ENCODE measurements at places on chromosomes 6 and 20. TPM values are rescaled to one million over a fixed set of nuclear protein-coding genes. Genes with fewer than 3 reads are reported as not detected.

DNA sequence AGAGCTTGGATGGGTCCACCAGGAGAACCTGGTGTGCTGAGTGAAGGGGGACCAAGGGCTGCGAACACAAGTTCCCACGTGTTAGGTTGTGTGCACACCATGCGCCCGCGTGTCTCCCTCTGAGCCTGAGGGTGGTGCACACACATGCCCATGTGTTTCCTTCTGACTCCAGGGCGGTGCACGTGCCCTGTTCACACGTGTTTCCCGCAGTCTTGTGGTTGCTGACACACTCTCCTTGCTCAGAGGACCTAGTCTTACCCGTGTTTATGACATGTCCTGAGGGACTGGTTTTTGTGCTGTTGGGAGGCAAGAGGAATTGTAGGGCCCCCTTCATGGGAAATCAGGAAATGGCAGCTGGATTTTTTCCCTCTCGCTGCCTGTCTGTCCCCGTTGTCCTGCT lies 36.3 kb upstream of the PCMTD2 start:
- H3K27me3 ChIP-seq, result peaks cover 4% of the 10 kb centered on the region
- no peak overlapping the region for H3K27ac ChIP-seq
- H3K36me3 ChIP-seq, result no peaks in the 10 kb centered on the region
- H3K4me1 ChIP-seq, result peaks cover 5% of the 10 kb centered on the region

ACTL10 gene
- 3.7 TPM for total RNA-seq

DNA sequence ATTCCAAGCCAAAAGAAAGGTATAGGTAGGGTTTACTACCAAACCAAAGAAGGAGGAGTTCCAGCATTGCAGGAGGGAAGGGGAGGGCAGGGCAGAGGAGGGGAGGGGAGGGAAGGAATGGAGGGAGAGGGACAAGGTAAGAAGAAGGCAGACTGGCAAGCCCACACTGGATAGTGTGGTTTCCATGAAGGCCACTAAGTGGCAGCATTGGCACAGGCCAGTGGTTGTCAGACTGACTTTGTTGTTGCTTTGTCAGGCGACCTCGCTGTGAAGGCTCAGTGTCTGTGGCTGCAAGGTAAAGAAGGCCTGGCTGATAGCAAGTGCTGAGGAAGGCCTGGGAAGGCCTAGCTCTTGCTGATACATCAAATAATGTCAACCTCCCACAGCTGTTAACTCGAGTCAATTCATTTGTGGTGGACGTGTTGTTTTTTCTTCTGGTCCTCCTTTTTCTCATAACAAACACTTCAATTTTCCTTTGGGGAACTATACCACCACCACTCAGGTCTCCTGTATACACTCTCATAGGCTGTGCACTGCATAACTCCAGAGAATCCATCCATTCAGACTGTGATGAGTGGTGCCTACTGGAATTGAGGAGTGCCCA lies 7.7 kb upstream of the ZNF334 start:
- peak; percentile 39 for DNase-seq
- no peak overlapping the region for H3K4me3 ChIP-seq
- no peaks in the 10 kb centered on the region for H3K27me3 ChIP-seq
- H3K36me3 ChIP-seq, result no peaks in the 10 kb centered on the region

DNA sequence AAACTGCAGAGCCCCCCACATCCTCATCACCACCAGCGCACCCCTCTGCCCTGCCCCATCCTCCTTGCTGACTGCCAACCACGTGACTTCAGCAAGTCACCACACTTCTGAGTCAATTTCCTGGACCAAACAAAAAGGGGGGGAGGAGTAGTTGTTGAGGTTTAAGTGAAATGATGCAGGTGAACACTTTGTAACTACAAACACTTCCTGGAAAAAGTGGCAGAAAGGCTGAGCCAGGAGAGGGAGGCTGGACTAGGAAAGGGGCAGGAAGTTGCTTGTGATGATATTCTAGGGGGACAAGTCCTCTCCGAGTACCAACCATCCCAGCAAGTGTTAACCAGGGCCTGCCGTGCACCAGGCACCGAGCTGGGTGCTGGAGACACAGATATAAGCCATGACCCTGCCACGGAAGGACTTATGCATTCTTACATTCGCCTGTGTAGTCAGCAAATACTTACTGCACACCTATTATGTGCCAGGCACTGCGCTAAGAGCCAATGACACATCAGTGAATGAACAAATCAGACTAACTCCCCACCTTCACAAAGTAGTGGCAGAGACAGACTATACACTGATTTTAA lies 67.3 kb downstream of the PREX1 start:
- peak overlapping the region; percentile 78 for H3K4me3 ChIP-seq
- no peaks in the 10 kb centered on the region for H3K27me3 ChIP-seq
- H3K27ac ChIP-seq, result peak overlapping the region; percentile 96
- peaks cover 53% of the 10 kb centered on the region for H3K36me3 ChIP-seq
- peak; percentile 75 for DNase-seq

GRCh38 chr20:60010689-60011458 lies 52.7 kb downstream of the CDH26 start:
- H3K27me3 ChIP-seq, result peaks cover 20% of the 10 kb centered on the region
- peaks cover 20% of the 10 kb centered on the region for H3K4me1 ChIP-seq
- H3K27ac ChIP-seq, result peak overlapping the region; percentile 10
- H3K36me3 ChIP-seq, result no peaks in the 10 kb centered on the region

DNA sequence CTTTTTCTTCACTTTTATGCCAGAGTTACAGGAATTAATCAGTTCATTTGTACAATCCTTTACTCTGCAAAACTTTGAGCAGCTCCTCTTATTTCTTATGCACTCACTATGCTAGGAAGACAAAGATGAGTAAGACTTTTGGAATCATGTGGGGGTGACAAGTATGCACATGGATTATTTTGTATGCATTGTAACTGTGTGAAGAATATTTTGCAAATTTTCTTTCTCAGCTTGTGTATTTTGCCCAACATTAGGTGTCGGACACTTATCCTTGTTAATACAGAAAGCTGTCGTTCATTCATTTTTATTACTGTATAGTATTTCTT lies 88.6 kb downstream of the PPP1R14C start:
- H3K36me3 ChIP-seq, result no peaks in the 10 kb centered on the region
- H3K4me1 ChIP-seq, result peaks cover 6% of the 10 kb centered on the region

HLA-B gene
- total RNA-seq, result 3,770 TPM

GRCh38 chr20:50413088-50413500 lies 97.1 kb upstream of the PTPN1 start:
- no peaks in the 10 kb centered on the region for H3K36me3 ChIP-seq
- peaks cover 31% of the 10 kb centered on the region for H3K27me3 ChIP-seq
- H3K4me1 ChIP-seq, result no peaks in the 10 kb centered on the region
- DNase-seq, result no peak

GRCh38 chr6:54877713-54878317 lies 31.2 kb downstream of the FAM83B start:
- no peaks in the 10 kb centered on the region for H3K36me3 ChIP-seq
- no peaks in the 10 kb centered on the region for H3K4me1 ChIP-seq
- H3K27ac ChIP-seq, result no peak overlapping the region
- H3K4me3 ChIP-seq, result no peak overlapping the region
- no peaks in the 10 kb centered on the region for H3K27me3 ChIP-seq
- no peak for DNase-seq

GRCh38 chr6:68677058-68677457 lies 42.0 kb downstream of the ADGRB3 start:
- H3K36me3 ChIP-seq, result no peaks in the 10 kb centered on the region
- no peaks in the 10 kb centered on the region for H3K4me1 ChIP-seq
- no peaks in the 10 kb centered on the region for H3K27me3 ChIP-seq

GRCh38 chr6:169112483-169113320 lies 140.9 kb downstream of the THBS2 start:
- H3K36me3 ChIP-seq, result no peaks in the 10 kb centered on the region
- no peak overlapping the region for H3K27ac ChIP-seq
- H3K4me3 ChIP-seq, result no peak overlapping the region
- H3K27me3 ChIP-seq, result peaks cover 3% of the 10 kb centered on the region

DNA sequence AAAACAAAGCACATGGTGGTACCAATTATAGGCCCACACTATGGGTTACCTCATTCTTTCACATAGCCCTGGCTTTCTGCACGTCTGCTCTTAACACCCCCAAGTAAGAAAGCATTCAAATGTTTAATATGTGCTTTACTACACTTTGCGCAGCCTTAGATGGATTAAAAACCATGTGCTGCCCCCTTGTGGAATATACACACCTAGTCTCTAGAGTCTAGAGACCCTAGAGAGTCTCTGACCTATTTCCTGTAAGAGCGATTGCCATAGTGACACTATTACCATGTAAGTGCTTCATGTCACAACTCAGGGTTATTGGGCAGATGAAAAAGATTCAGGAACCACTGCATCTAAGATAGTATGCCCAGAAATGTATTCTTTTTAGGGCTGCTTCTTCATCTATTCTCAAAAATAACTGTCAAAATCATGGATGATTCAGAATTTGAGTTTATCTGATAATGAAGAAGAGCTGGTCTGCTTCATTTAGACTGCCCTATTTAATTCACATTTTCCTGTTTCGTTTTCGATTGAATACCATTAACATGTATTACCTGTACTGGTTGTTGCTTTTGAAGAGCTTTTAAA lies 186.3 kb downstream of the ADGB start:
- H3K27ac ChIP-seq, result no peak overlapping the region
- H3K27me3 ChIP-seq, result peaks cover 13% of the 10 kb centered on the region
- H3K36me3 ChIP-seq, result no peaks in the 10 kb centered on the region
- H3K4me3 ChIP-seq, result no peak overlapping the region
- H3K4me1 ChIP-seq, result peaks cover 11% of the 10 kb centered on the region
- DNase-seq, result peak; percentile 8

THBD gene
- not detected for total RNA-seq

DNA sequence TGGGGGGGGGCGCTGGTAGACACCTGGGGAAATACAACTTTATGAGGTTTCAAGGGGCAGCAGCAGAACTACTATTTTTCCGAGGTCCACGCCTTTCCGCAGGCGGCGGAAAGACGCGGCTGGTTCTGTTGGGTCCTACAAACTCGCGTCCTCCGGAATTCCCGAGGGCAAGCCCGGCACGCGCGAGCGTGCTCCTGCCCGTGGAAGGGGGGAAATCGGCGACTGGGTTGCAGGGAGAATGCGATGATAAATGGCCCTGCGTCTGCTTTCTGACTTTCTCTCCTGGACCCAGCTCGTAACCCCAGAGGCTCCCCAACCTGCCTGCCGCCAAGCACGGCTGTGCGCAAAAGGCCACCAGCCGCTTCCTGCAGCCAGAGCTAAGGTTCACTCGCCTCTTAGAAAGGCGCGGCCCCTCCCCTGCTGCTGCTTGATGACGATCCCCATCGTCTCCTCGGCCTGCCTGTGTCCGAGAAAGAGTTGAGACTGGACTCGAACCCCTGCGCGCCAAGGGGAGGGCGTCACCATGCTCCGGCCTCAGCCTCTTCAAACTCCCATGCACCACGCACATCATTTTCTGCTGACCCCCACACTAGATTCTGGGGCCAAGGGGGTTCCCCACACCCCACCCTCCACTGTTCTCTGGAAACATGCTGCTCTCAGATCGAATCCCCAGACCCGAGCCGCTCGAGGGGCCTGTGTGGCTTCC lies 6.7 kb downstream of the FOXA2 start:
- H3K27me3 ChIP-seq, result peaks cover 68% of the 10 kb centered on the region
- H3K4me3 ChIP-seq, result no peak overlapping the region
- H3K4me1 ChIP-seq, result no peaks in the 10 kb centered on the region
- DNase-seq, result no peak
- no peak overlapping the region for H3K27ac ChIP-seq

MYH7B gene
- total RNA-seq, result 0.44 TPM

ALDH5A1 gene
- total RNA-seq, result 11.9 TPM

ANGPT4 gene
- not detected for total RNA-seq

TRAPPC3L gene
- total RNA-seq, result not detected

DNA sequence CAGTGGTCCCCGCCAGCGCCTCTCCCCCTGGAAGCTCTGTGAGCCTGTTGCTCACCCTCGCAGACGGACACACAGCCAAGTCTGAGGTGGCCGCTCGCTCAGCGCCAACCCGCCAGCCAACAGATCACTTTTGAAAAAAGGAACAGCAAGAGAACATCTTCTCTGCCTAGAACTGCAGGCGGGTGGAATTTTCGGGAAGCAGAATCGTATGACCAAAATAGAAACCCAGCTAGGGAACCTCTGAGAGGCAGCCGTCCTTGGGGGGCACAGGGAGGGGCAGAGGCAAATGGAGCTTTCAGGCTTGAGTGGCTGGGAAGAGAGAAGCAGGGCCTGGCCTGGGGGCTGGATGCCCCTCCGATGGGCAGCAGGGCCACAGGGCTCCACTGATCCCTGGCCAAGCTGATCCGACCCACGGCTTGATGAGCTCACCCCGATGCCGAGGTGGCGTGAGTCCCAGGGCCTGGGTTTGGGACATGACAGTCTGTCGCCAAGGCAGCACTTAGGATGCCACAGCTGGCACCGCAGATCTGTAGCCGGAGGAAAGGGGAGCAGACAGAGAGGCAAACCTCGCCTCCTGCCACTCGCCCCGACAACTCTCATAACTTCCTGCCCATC lies 9.8 kb downstream of the NFATC2 start:
- peak overlapping the region; percentile 79 for H3K27ac ChIP-seq
- no peak overlapping the region for H3K4me3 ChIP-seq
- peaks cover 49% of the 10 kb centered on the region for H3K36me3 ChIP-seq
- no peak for DNase-seq

DNA sequence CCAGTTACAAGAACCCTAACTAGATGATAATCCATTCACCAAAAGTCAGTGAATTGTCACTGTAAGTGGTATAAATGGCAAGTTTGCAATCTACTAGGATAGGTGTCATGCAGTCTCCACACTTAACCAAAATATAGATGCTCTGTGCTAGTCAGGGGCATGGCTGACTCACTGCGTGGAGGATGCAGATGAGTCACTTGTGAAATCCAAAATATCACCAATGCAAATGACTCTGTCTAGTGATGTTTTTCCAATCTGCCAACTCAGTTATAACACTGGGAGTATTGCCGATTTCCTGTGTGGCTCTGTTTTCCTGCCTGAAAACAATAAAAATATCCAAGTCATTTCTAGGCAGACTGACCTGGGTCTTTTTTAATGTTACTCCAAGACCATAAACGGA lies 47.8 kb upstream of the NRSN1 start:
- H3K4me1 ChIP-seq, result no peaks in the 10 kb centered on the region
- H3K27me3 ChIP-seq, result peaks cover 1% of the 10 kb centered on the region
- no peak overlapping the region for H3K27ac ChIP-seq
- no peaks in the 10 kb centered on the region for H3K36me3 ChIP-seq
- no peak overlapping the region for H3K4me3 ChIP-seq
- DNase-seq, result no peak

KIFC1 gene
- total RNA-seq, result 54.7 TPM

DNA sequence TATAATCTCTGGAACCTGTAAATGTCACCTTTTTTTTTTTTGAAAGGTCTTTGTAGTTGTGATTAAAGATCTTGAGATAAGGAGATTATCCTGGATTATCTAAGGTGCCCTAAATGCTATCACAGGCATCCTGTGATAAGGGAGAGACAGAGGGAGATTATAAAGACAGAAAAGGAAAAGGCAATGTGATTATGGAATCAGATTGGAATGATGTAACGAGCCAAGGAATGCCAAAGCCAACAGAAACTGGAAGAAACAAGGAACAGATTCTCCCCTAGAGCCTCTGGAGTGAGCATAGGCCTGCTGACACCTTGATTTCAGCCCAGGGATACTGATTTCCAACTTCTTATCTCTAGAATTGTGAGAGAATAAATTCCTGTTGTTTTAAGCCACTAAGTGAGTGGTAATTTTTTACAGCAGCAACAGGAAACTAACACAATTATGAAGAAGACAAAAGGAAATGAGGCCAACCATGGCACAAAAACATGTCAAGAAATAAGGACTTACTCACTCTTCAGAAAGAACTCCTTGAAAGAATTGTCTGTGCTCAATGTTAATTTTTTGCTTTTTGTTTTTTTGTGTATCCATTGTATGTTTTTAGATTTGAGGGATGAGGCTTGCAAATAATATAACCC lies 82.7 kb downstream of the CFAP61 start:
- no peak for DNase-seq
- peaks cover 2% of the 10 kb centered on the region for H3K27me3 ChIP-seq
- no peaks in the 10 kb centered on the region for H3K4me1 ChIP-seq
- no peak overlapping the region for H3K4me3 ChIP-seq
- no peak overlapping the region for H3K27ac ChIP-seq

Measured in activated T-helper 1 cell treated with anti-CD3 and anti-CD28 coated beads, Interleukin-12 subunit alpha, Interleukin-12 subunit beta, Interleukin-2, Interleukin-4 antibody, amounts not matched to agents 30 ng/mL and 10 ng/mL and 1 ng/mL, durations not matched to agents 14 hours and 24 hours and 36 hours (primary cell).